T-helper 1 cell treated with Interleukin-12 subunit alpha and Interleukin-12 subunit beta and Interleukin-4 antibody, amounts not matched to agents 30 ng/mL and 1 ng/mL, for 36 hours (primary cell): ENCODE measurements at places on chromosomes 7 and 10. TPM values are rescaled to one million over a fixed set of nuclear protein-coding genes. Genes with fewer than 3 reads are reported as not detected.

ACTR3C gene
- 12.8 and 14.1 TPM in 2 replicates for total RNA-seq

SKIDA1 gene
- 0.05 TPM in 1 of 2 replicates, not detected in the other for total RNA-seq

PNLIP gene
- total RNA-seq = not detected in 2 replicates

CFAP58 gene
- 0.15 and 0.34 TPM in 2 replicates for total RNA-seq

MEST gene
- total RNA-seq = 1.2 and 1.4 TPM in 2 replicates

MORN4 gene
- total RNA-seq = 1.1 and 1.3 TPM in 2 replicates

CSGALNACT2 gene
- 63.6 and 66.1 TPM in 2 replicates for total RNA-seq

SNCG gene
- total RNA-seq = 0.29 TPM in 1 of 2 replicates, not detected in the other

EIF5AL1 gene
- total RNA-seq = 0.12 and 0.27 TPM in 2 replicates

LRRC18 gene
- total RNA-seq = not detected in 2 replicates
